ENCODE measurements at places on chromosomes 3 and 15.
A peak's percentile ranks its signal among the peaks of the same experiment; 100 is the strongest.

DNA sequence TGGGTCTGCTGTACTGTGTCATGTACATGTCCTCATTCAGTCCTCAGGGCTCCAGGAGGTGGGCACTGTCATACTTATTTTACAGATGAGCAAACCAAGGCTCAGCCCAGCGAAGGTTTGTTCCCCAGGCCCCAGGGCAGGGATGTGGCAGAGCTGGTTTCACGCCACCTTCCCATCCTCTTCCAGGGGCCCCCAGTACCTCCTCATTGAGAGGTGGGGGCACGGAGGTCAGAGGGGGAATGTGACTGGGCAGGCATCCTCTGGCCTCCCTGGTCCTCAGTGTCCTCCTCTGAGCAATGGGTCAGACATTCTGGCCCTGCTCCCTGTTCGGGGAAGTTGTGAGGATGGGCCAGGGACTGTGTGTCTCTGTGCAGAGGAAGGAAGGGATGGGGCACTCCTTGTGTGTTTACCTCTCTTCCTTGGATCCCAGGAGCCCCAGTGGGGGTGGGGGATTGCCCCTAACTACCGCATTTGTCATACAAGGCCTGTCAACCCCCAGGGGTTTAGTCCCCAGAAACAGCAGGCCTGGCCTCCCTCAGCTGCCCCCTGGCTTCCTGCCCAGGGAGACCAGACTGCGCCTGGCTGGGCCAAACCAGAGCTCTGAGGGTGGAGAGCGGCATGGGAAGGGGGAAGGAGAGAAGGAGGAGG, 65.9 kb upstream of the LCTL start:
- DNase-seq: no peak

- DNase-seq: no peak
Observed at GRCh38 chr3:128598884-128599664, 51.5 kb downstream of the RPN1 start.

GRCh38 chr3:45088543-45089358, 57.4 kb downstream of the CDCP1 start:
- DNase-seq: no peak

GRCh38 chr15:65996901-65997300, 127.6 kb downstream of the RAB11A start:
- DNase-seq: no peak

- no peak for DNase-seq
Observed at GRCh38 chr15:60477164-60477563, 1.8 kb downstream of the ICE2 start.

- no peak for DNase-seq
Observed at GRCh38 chr3:25894101-25894500, 104.2 kb downstream of the OXSM start.

DNA sequence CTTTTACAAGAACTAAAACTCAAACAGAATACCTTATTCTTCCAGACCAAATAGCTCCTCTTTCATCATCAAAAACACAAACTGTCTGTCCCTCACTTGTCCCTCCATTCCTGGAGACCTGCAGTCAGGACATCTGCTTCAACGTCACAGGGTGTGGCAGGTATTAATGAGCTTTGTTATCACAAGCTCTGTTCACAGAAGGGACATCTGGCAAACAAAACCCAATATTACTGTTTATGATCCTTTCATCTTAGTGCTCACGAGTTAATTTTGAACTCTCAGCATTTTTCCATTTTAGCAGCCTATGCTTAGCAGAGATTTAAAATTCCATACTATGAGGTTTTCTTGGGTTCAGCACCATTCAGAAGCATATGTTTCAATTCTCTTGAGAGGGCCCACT, 32.9 kb downstream of the AP3S2 start:
- no peak for DNase-seq

GRCh38 chr3:52240059-52240885, 1.3 kb upstream of the TWF2 start:
- DNase-seq: peak; percentile 88

- DNase-seq: no peak
Observed at GRCh38 chr15:56390739-56391267, 25.6 kb downstream of the TEX9 start.

DNA sequence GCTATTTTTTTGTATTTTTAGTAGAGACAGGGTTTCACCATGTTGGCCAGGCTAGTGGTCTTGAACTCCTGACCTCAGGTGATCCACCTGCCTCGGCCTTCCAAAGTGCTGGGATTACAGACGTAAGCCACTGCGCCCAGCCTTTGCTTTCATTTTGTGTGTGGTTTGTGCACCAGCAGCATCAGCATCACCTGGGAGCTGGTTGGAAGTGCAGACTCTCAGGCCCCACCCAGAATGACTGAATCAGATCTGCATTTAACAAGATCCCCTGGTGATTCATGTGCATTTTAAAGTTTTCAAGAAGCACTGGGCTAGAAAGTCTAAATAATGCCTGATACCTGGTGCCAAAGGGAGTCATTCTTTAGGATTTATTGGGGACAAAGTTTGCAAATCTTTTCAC, 73.4 kb upstream of the BNIP2 start:
- DNase-seq: no peak

DNA sequence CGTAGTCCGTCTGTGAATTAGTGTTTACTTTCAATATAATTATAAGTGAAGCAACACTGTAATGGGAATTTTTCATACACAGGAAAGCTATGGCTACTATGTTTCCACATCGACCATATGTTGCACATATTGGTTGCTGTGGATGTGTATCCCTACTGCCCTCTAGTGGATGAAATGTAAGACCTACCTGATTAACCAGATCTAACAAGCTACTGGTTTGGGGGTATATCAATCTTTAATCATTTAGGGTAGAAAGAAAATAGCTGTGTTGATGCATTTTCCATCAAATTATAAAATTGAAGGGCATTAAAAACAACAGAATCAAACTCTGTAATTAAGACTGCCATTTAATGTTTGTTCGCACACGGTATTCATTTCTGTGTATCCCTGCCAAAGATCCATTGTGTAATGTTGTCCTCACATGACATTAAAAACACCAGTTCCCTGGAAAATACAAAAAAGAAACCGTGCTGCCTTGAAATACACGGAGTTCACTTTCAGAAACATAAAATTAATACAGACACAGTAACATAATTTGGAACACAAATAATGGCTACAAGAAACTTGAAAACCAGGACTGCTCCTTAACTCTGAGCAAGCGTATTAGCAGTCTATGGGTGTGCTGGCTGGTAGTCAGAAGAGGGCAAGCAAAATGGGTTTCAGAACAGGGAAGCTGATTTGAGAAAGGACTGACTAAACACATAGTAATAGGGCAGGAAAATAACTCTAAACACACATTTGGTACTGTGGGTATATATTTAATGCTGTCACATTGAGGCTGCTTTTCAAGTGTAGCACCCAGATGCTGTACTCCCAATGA, 125.1 kb downstream of the TIGIT start:
- DNase-seq: peak; percentile 84

DNA sequence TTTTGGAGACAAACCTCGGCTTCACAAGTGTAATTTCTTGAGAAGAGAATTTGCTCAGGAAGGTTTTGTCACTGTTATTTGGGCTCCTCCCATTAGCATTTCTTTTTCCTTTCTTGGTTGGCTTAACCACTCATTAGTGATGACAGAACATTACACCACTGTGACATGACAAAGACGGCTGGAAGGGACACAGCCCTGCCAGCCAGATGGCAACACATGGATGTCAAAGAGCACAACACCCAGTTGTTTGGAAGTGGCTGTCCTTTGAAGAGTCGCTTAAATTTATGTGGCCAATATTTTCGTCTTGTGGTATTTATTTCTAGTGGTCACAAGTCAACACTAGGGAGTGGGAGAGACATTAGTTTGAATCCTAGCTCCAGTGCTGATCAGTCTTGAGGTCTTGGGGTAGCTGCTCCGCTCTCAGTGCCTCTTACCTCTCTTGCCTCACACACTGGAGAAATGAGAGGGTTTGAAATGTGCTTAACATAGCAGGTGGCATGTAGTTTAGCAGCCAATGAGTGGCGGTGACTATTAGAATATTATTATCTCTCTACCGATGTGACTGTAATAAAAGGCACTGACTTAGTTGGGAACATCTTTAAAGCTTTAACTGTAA, 92.8 kb downstream of the FRMD4B start:
- no peak for DNase-seq

GRCh38 chr3:32288819-32289218, 50.3 kb downstream of the CMTM8 start:
- no peak for DNase-seq

DNA sequence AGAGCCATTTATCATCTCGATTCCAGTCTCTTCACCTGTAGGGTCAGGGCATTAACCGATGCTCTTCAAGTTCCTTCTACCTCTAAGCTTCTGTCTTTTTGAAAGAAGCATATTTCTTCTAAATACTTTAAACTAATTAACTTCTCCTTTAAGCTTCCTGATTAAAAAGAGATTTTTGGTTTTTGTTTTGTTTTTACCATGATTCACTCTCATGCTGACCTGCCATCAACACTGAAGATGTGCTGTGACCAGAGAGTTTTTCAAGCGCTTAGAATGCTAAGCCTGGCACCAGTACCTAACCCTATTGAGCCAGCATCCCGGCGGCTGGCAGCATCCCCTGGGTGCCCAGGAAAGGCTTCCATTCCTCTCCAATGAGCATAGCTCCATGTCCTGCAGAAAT, 89.3 kb downstream of the FOXP1 start:
- peak; percentile 35 for DNase-seq

GRCh38 chr3:13873818-13874217, 6.1 kb downstream of the WNT7A start:
- DNase-seq: no peak

- peak; percentile 55 for DNase-seq
Observed at GRCh38 chr3:128447561-128448013, 19.1 kb downstream of the DNAJB8 start.

DNA sequence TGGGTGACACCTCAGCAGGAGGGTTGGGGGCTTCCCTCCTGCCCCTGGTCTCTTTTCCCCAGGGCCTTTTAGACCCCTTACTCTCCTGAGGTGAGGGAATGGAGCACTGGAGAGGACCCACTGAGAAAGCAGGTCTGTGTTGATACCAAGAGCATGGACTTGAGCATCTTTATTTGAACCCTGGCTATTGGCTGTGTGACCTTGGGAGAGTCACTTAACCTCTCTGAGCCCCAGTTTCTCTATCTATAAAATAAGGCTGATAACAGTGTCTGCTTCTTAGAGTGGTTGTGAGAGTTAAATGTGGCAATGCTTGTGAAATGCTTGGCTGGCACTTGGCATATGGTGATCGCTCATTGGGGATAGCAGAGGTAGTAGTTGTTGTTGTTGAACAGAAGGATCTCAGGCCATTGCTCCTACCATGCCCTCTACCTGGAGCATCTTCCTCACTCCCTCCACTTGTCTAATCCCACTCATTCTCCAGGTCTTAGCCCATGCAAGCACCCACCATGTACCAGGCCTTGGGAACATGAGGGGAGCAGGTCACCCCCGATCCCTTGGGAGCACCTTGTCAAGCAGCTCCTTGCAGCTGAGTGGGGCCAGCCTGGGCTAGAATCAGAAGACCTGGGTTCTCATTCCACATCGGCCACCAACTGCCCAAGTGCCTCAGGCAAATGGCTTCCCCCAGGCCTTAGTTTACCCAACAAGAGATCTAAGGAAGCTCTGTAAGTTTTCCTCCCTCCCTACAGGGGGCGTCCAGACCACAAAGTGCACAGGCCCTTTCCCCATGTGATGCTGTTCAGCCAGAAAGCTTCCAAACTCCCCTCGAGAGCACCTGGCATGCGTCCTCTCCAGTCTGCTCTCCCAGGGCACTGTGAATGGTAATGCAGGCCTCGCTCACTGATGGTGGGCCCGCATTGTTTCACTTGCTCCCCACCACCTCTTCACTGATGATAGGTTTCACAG, 96.7 kb downstream of the LSM3 start:
- peak; percentile 31 for DNase-seq

- peak; percentile 82 for DNase-seq
Observed at GRCh38 chr3:50675179-50676030, 678 bp downstream of the DOCK3 start.

GRCh38 chr3:196246612-196247308, 30.4 kb downstream of the SLC51A start:
- DNase-seq: peak; percentile 31

DNA sequence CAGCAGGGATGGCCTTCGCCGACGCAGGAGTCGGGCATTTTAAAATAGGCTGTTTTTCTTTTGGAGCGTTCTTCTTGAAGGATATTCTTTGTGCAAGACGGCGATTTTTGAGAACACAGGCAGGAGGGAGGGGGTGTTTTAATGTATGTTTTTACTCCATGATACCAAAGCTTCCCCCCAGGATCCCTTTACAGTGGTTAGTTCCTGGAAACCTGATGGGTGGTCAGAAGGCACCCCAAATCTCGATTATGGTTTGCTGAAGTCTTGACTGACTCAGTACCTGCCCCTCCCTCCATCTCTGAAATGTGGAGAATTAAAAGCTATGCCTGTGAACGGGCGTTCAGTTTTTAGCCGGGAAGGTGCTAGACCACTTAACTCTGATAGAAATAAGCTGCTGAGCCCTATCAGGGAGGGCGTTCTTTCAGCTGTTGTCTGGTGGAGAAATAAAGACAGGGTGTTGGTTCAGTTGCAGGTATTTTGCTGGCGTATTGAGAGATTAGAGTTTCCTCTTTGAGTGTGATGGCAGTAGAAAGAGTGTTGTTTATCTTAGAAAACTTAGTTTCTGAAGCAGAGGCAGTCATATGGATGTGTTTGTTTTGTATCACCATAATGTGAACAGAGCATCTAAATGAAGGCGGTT, 3.4 kb downstream of the IGF1R start:
- no peak for DNase-seq

DNA sequence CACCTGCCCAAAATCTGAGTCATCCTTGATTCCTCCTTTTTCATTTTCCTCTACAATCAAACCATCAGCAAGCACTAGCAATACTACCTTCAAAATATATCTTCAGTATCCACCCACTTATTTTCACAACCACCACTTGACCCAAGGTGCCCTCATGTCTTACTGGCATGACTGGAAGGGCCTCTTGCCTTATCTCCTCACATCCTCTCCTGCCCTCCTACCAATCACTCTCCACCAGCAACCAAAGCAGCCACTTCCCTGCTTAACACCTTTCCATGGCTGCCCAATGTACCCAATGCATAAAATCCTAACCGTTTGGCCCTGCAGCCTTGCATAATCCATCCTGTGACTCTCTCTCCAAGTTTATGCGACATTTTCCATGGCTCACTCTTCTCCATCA, 76.0 kb downstream of the MTHFS start:
- DNase-seq: no peak

- no peak for DNase-seq
Observed at GRCh38 chr3:124730941-124731297, 667 bp downstream of the UMPS start.

GRCh38 chr3:190721330-190721729, 141.2 kb downstream of the GMNC start:
- no peak for DNase-seq

DNA sequence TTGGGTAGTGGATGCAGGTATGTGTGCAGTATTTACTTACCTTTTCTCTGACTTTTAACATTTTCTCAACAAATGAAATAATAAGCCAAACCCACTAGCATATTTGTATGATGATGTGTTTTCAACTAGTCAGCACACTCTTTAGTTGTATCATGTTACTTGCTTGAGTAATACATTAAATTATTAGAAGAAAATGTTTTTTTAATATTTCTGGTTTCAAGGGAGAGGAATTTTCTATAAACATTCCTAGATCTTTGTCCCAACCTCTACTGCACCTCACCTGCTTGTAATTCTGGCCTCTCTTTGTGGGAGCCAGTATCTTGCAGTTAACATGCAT, 161.8 kb upstream of the CBLB start:
- DNase-seq: no peak
